ENCODE measurements at places on chromosomes 3 and 15.

DNA sequence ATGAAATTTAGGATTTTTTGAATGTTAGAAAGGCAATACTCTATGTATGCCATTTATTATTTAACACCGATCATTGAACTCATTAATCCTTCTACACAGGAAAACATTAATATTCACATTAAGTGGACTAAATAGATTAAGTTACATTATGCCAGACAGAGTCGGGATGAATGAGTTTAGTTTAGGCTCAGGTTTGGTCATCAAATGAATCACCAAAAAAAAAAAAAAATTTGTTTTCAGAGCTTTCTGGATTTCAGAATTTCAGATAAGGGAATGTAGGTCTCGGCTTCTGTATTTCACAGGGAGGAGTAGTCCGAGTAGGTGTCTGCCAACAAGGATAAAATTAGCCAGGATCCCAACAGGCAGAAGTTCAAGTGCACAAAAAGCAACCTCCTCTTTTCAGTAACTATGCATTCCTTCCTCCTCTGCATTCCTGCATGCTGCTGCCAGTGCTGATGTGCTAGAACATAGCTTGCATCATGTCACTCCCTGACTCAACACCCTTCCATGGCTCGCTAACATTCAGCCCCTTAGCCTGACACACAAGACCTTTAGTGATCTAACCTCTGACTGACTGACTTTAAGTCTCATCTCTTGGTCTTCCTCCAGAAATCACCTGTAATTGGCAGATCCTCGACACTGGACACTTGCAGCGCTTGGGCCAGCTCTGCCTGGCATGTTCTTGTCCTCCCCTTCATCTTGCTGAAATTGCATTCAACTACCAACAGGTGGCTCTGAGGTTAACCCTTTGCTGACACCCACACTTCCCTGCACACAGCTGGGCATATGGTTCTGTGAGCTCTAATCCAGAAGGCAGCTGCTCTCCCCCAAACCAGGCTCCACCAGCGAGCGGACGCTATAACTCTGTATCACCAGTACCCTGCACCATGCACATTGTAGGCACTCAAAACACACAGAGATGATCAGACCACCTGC lies 145.4 kb upstream of the PROK2 start:
- DNase-seq: no peak

GRCh38 chr3:41404582-41404981 lies 205.3 kb downstream of the CTNNB1 start:
- DNase-seq: no peak

DNA sequence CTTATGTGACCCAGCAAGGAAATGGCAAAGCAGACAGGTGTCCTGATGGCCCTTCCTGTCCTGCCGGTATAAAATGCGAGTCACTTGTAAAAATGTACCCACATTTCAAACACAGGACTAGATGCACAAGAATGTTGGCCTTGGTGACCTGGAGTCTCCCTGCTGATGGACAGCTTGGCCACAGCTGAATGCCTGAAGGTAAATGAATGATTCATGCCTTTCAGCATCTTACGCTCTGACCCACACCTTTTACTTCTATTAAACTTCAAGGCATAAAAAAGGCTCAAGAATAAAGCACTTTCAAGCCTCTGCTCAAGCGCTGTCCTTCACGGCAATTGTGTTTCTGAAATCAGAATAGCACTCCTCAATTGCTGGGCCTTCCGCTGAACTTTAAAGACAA lies 228.0 kb upstream of the SLCO3A1 start:
- DNase-seq: no peak

DNA sequence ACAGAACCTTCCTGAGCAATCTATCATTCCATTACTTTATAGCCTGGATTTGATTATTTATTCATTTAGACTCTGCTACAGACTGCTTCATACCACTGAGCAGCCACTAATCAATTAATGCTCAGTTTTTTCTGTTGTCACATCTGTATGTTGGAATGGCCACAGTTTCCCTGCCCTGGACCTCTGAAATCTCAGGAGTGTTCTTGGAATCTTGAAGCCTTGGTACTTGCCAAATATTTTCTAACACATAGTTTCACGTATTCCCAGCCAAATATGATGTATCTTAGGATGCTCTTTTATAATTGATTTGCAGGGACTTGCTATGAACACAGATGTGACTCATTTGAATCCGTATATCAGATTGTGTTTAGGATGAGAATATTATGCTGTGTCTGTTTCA lies 225.8 kb downstream of the TAFA4 start:
- no peak for DNase-seq

DNA sequence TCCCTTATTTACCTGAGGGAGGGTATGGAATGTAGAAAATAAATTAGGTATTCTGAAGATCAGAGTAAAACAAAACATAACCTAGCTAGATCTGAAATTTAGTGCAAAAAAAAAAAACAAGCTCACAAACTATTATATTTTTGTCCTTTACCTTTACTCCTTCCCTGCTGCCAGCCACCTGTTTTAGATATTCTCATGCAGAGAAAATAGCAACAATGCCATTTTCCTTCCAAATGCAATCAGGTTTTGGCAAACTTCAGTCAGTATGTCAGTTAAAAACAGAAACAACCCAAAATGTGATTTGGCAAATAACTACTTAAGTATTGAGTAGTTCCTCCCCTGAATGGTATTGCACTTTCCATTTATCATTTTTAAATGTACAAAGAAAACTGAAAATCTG lies 35.8 kb downstream of the PEAK1 start:
- DNase-seq: no peak

- DNase-seq: no peak
Measured at GRCh38 chr15:70246623-70247220, 149.0 kb upstream of the TLE3 start.

GRCh38 chr3:196007744-196008335 lies 74.0 kb downstream of the TFRC start:
- no peak for DNase-seq

GRCh38 chr3:196141052-196141865 lies 59.4 kb upstream of the TFRC start:
- no peak for DNase-seq
